Right lung (tissue), 10 donors: ENCODE measurements at places on chromosomes 11 and 22.

GRCh38 chr11:66858186-66858938, 1.5 kb downstream of the LRFN4 start:
- no peak for DNase-seq

GRCh38 chr11:122984186-122985011, 2.8 kb upstream of the BSX start:
- DNase-seq, result no peak

- no peak for DNase-seq
Observed at GRCh38 chr22:30875481-30876215, 92.9 kb downstream of the MORC2 start.

GRCh38 chr11:129828301-129828836, 12.7 kb downstream of the TMEM45B start:
- peak; percentile 55 for DNase-seq

DNA sequence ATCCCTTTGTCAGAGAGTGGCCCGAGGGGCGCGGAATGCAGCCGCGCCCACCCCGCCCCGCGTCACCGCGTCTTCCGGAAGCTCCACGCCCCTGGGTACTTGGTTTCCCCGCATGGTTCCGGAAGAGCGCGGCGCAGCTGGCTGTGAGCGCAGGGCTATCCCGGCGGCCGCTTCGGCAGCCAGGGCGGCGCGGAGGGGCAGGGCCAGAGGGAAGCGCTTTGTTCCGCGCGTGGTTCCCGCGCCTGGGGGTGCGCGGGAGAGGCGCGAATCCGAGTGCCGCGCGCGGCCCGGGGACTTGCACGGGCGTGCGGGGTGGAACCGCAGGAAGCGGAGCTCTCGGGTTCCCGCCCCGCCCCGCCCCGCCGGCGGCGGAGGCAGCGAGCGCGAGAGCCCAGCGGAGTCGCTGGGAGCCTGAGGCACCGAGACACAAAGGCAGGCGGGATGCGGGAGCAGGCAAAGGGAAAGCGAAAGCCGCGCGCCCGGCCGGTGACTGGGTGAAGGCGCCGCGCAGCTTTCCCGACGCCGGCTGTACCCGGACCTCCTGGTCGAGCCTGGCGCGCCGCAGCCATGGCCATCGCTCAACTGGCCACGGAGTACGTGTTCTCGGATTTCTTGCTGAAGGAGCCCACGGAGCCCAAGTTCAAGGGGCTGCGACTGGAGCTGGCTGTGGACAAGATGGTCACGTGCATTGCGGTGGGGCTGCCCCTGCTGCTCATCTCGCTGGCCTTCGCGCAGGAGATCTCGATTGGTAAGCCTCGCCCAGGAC, at the start of gene PANX1:
Gene PANX1 (plus strand): TSS at position 96 of the 766 bp plus-strand sequence. CDS start 472 bp downstream, at position 568.
- DNase-seq, result peak; percentile 86

GRCh38 chr22:43014316-43014868, 557 bp downstream of the PACSIN2 start:
- DNase-seq, result no peak

DNA sequence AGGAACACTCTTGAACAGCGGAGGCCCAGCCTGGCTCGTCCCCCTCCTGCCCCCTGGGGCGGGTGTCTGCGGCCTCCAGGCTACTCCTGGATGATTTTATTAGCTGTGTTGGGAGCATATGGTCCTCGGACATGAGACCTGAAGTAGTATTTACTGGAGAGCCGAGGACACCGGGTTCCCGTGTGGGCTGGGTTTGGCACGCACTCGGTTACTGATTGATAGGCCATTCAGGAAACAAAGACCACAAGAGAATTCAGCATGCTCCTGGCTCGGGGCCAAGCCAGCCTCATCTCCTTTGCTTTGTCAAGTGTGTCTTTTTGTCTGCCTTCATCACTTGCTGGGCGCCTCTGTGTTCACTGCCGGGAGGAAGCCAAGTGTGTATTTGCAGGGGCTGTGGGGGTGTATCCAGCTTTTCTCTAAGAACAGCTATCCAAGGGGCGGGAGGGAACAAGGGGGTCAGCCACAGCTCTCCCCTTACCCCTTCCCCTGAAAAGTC, 9.7 kb downstream of the FXYD2 start:
- no peak for DNase-seq

DNA sequence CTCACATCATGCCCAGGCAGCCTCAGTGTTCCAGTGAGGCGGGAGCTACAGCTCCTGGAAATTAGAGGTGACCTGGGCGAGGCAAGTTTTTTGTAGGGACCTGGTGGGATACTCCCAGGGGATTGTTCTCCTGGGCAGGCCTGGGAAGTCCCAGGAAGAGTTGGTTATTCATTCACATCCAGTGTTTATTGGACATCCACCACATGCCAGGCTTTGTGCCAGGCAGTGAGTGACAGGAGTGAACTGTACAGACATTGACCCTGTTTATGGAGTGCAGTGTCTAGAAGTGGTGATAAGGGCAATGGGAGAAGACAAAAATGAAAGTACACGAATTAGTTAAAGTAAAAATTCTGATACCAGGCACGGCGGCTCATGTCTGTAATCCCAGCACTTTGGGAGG, 29.4 kb downstream of the YWHAH start:
- DNase-seq, result no peak
